ENCODE measurements at places on chromosomes 7 and 10. TPM values are rescaled to one million over a fixed set of nuclear protein-coding genes. Genes with fewer than 3 reads are reported as not detected.

Gene LOXL4
- polyA plus RNA-seq: 1.7 TPM

DNA sequence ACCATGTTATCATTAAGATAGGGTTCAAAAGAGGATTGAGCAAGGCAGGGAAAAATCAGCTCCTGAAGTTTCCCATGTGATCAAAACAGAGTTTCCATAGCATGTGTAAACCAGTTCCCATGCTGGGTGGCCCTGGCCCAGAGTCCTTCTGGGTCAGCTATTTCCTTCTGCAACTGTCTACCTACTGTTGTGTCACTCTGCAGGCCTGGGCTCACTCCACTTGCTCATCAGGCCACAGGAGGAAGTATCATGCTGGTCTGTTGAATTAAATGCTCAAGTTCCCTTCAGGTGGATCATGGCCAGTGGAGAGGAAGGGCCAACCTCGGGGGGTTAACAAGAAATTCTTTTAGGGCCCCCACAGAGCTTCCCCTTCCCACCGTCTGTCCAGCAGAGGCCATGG lies 104.7 kb downstream of the GFRA1 start:
- DNase-seq: no peak

Gene ZNF239
- polyA plus RNA-seq: 1.2 TPM

GRCh38 chr10:113572520-113573290 lies 19.9 kb downstream of the HABP2 start:
- DNase-seq: no peak

DNA sequence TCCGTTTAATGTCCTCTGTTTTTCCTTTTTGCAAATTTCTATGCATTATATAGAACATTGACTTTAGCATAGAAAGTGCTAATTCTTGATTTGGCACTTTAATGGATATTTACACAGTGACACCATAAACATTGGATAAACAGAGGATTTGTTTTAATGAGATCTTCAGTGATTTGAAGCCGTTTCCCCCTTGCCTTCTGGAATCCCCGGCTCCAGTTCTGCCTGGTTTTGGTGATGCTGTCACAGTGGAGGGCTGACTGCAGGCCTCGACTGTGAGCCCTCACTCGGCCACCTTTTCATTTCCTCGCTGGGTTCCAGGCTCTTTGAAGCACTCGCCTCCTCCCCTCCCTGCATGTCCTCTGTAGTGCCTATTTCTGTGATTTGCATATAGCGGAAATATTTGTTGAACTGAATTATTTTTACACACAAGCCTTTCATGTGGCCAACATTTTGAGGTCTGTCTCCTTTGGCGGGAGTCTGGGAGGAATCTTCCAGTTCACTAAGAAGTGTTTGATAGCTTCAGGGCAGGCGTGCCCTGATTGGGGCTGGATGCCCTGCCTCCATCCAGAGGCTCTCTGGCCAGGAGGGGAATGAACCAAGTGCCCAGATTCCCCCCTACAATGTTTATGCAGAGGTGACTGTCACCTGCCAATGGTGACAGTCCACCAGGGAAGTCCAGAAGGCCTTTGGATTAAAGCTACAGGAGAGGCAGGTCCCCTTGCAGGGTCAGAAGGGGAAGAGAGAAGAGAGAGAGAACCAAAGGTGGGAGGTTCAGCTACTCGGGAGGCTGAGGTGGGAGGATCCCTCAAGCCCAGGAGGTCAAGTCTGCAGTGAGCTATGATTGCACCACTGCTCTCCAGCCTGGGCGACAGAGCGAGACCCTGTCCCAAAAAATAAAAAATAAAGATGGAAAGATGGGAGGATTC lies 67.5 kb downstream of the CUX1 start:
- DNase-seq: no peak

DNA sequence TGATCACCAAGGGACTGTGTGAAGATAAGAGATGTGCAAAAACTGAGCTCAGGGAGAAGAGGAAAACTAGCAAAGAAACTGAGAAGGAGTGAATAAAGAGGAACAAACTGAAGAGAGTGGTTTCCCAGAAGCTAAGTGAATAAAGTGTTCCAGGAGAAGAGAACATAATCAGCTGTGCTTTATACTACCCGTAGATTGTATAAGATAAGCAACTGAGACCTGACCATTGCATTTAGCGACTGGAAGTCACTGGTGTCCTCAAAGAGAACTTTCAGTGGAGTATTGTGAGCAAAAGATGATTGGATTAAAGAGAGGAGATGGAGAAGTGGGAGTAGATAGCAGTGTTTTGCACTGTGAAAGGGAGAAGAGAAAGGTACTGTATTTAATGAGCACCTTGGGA lies 14.6 kb downstream of the PHTF2 start:
- no peak for DNase-seq

GRCh38 chr7:401495-401894 lies 111.5 kb downstream of the FOXL3 start:
- DNase-seq: no peak

Gene NEURL1
- not detected for polyA plus RNA-seq

Gene DOCK4
- 9.7 TPM for polyA plus RNA-seq

DNA sequence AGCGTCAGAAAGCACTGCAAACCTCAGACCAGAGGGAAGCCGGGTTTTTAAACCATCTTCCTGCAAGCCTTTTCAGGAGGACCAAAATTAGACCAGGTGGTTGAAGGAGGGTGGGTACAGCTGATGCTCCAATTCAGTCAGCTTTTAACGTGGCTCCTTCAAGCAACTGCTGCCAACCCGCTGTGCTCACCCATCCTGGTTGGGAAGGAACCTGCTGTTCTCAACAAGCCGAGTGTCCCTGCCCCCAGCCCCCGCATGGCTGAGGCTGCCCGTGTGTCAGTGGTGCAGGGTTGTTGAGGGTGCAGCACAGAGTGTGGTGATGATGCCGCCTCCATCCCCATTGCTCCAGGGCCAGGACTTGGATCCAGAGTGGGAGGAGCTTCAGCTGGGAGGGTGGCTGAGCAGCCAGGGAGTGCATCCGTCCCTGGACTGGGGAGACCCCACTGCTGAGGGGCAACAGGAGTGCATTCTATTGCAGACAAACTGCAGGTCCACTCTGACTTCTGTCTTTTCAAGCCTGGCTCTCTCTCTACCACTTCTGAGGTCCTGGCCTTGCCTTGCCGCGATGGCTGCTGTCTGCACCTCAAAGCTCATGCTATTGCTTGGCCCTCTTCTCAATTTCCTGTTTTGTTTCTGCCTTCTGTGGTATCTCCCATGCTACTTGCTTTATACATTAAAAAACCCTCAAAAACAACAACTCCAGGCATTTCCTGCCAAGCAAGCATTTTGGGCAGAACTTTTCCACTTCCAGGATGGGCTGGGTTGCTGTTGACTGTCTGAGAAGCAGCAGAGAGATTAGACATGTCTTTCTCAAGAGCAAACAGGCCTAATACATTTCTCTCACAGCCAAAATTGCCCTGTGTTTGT lies 134.7 kb downstream of the DNAJB6 start:
- DNase-seq: no peak

Gene BLNK
- 0.25 TPM for polyA plus RNA-seq

- DNase-seq: no peak
Observed at GRCh38 chr7:140242057-140243031, 65.6 kb upstream of the KDM7A start.

DNA sequence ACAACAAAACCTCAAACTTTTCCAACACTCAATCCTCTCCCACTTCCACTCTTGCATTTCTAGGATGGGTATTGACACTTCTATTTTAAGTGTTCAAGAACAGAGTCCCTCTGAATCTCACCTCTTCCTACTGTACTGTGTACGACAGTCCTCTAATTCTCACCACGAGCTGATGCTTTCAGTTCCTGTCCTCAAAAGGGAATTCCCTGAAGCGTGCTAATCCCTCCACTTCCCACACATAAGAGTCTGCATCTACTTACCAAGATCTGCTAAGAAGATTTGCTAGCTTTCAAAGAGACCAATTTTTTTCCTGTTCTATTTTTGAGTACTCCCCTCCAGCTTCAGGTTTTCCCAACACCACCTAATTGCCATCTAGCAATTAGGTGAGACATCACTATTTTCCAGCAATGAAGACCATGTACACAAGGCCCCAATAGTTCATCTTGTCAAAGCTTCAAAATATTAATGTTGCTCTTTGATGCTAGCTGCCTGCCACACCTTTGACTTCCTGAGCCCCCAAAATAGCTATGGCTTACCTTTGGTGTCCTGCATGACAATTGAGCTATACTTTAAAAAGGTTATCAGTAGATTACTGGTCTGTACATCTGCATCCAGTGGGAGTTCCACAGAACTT lies 54.4 kb downstream of the ARMH3 start:
- DNase-seq: no peak

DNA sequence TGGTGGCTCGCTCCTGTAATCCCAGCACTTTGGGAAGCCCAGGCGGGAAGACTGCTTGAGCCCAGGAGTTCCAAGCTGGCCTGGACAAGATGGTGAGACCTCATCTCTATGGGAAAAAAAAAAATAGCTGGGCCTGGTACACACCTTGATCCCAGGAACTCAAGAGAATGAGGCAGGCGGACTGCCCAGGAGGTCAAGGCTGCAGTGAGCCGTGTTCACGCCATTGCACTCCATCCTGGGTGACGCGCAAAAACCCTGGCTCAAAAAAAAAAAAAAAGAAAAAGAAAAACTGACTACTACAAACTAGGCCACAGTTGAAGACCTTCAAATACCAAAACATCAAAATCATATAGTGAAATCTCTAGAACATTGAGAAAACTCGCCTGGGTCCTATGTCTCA lies 3.9 kb downstream of the BRAT1 start:
- DNase-seq: no peak

GRCh38 chr7:130667593-130668257 lies 823 bp downstream of the COPG2 start:
- no peak for DNase-seq

Gene TMEM120A
- polyA plus RNA-seq: 220 TPM

Measured in heart right ventricle (tissue), 16 donors.